ENCODE measurements at places on chromosomes 11 and 22.

GRCh38 chr11:126748793-126749192, 251.8 kb downstream of the KIRREL3 start:
- DNase-seq: no peak

DNA sequence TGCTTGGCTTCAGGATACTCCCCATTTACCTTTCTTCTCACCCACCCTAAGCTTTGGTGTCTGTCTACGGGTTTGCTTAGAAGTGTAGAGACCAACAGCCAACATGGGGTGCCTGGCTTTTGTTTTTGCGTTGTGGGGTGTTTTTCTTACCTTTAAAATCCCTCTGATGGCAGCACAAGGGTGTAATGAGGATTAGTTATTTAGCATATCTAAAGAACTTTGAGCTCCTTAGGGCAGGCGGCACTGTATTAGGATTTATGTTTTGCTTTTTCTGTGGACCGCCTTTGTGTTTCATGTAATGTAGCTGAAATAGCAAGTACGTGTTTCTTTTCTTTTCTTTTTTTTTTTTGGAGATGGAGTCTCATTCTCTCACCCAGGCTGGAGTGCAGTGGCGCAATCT, 8.9 kb downstream of the AP2A2 start:
- no peak for DNase-seq

DNA sequence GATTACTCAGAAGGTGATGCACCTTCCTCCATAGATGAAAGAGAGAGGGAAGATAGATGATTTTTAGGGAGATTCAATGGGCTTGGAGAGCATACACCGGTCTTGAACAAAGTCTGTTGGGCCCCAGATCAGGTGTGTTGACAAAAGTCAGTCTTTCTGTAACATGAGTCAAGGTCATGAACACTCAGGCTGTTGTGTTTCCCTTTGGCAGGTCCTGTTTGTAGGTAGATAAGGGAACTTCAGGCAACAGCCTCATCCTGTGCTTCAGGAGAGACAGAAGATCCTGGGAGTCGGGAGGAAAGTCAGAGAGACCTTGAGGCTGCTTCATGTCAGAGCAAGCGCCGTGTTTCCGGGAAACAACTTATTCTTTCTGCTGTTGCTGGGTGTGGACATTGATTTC, 703.1 kb downstream of the BRD1 start:
- no peak for DNase-seq

- no peak for DNase-seq
Observed at GRCh38 chr11:46112961-46113607, 8.2 kb downstream of the PHF21A start.

DNA sequence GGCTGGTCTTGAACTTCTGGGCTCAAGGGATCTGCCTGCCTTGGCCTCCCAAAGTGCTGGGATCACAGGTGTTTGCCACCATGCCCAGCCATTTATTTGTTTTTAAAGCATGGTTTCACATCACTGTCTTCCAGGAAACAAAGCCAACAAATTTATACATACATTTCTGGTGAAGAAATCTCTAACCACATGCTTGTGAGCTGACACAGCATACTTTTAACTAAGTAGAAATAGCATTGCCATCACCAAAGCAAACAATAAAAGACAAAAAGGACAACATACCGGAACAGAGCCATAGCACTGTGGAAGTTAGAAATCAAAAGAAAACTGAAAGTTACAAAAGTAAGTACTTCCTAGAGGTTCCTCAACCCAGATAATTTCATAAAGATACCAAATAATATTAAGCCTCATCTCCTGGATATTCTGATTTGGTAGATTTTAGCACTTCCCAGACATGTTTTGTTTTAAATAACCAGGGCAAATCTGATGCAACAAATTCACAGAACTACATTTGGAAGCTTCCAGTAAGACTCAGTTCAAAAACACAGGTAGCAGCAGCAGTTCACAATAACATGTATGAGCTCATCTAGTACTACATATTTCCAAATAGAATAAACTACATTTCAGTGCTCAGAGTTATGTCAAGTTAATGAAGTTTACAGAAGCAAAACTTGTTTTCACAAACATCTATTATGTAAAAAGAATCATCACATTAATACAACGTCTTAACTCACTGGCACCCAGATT, 70.6 kb downstream of the RRAS2 start:
- DNase-seq: no peak

DNA sequence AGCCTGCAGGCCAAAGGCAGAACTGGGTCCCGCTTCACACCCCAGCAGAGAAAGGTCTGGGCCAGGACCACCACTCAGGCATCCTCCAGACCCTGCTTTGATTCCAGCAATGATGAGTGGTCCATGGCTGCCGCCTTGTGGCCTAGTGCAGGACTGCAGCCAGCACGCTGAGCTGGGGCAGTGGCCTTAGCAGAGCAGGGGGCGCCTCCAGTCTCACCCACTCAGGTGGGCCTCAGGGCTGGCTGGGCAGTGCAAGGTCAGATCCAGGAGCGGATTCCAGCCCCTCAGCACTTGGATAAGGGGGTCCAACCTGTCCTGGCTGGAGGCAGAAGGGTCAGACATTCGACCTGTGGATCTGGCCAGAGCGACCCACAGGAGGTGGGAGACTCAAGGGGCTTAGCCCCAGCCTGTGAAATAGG, 9.6 kb upstream of the PDE2A start:
- no peak for DNase-seq

GRCh38 chr22:23530766-23531282, 49.3 kb downstream of the IGLL1 start:
- DNase-seq: no peak

Measured in hippocampal formation (tissue), 2 donors.